Osteoblast (primary cell): ENCODE measurements at places on chromosomes 6 and 20.

DNA sequence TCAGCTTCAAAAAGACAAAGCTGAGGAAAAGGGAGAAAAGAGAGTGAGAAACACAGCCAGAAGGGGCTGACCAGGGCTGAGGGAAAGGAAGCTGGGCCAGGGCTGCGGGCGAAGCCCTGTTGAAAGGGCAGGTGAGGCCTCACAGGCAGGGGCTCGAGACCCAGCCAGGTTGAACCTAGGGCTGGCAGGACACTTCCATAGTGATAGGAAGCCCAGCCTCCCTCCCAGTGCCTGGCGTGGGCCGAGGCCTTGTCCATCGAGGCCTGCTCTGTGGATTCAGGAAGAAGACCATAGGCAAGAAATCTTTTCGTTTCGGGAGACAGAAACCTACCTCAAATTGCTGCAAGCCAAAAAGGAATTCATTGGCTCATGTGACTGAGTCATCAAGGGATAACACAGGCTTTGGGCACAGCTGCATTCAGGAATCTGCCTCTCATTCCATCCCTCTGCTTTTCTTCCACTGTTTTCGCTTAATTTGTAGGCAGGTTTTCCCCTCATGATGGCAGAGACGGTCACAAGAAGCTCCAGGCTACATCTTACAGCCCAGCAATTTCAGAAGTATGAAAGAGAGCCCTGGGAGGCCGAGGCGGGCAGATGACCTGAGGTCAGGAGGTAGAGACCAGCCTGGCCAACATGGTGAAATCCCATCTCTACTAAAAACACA lies 311.1 kb upstream of the SULF2 start:
- DNase-seq = no peak

DNA sequence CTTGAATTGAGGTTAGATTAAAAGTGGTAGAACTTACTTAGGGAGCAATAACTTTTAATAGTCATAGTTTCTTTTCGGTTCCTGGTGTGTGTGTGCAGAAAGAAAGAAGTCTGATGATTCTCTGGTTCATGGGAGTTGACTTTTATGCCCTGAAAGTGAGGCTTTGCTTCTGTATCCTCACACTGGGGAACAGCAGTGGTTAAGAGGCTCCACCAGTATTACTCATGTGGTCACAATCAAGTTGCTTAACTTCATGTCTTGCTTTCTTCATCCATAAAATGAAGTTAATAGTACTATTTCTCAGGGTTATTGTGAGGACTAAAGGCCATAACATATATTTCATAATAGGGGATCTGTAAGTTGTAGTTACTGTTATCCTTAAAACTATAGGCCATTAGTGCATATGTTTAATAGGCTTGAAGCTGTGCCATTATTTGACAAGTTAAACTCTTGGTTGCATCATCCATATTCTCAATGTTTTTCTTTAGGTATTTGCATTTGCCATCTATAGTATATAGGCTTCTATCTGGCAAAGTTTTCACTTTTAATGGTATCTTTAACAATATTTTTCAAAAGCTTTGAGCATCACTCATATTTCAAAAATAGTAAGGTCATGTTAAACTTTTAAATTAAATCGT lies 262.4 kb downstream of the PLCB1 start:
- no peak for DNase-seq

DNA sequence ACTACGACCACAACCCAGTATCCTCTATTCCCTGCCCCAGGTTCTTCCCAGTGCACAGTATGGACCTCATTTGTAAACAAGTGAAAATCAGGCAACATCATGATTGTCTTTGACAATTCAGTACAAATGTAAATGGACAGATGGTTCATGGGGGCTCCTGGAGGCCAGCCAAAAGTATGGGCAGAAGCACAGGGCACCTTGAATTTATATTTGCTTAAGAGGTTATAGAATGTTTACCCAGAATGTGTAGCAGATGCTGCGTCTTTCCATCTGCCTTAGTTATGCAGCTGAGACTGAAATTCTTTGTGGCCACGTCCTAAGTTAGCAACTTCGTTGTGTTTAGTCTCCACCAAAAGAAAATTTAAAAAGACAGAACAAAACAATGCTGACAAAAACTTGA lies 559.6 kb upstream of the NRSN1 start:
- DNase-seq = no peak

GRCh38 chr20:48647858-48648257 lies 179.9 kb downstream of the PREX1 start:
- DNase-seq = no peak

- DNase-seq = peak; percentile 92
Observed at GRCh38 chr6:73521351-73521985, 636 bp upstream of the EEF1A1 start.

DNA sequence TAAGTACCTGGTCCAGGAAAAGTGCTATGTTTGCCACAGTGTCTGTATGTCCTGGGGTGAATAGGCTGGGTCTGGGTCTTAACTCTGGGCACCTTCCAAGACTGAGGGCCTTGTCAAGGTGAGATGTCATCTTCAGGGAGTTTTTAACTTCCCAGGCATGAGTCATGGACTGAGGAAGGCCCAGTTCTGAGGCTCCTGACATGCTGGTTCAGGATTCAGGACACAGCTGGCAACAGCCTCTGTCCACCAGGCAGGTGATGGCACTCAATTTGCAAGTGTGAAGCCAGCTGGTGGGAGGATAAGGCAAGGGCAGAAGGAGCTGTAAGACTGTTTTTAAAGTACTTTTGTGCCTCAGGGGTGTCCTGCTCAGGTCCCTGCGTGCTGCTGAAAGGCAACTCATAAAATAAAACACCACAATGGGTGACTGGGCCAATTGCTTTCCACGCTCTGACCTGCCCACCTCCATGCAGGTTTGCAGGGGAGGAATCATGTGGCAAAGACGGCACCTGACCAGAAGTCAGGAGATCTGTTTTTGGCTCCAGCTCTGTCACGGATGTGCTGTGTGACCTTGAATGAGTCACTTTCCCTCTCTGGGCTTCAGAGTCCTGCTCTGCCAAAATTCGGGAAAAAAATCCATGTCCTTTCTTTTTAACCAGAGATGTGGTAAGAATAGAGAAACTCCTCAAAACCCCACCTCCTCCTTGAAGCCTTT lies 4.9 kb upstream of the PACSIN1 start:
- no peak for DNase-seq

DNA sequence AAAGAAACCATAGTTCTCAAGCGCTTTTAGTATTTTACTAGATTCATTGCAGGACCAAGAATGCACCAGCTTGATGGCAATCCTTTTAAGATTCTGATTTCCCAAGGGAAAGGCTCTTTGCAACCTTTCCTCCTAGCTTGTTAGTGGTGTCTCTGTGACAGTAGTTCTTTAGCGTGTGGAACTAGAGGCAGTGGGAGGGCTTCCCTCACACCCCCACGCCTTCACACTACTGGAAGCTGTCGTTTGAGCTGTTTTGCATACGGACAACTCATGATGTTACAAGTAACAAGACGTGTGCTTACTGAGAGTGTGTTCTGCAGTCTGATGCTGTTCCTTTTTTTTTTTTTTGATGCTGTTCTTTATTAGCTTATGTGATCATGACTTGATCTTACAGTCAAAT lies 34.1 kb downstream of the EYA4 start:
- no peak for DNase-seq

- DNase-seq = no peak
Observed at GRCh38 chr6:3557336-3557735, 100.5 kb upstream of the SLC22A23 start.

DNA sequence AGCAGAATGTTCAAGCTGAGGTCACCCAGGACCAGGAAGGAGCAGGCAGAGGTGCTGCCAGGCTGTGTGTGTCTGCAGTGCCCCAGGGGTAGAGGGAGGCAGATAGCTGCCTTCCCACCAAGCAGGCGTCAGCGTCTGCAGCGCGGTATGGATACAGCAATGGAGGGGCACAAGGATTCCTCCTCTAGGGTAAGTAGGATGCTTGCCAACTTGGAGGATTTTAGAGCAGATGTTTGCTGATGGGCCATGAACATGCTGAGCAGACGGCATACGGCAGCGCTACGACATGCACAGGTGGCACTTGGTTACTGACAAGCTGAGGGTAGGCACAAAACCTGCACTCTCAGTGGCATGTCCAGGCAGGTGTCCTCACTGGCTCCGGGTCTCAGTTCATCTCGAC lies 48.1 kb downstream of the PSMG4 start:
- peak; percentile 14 for DNase-seq

DNA sequence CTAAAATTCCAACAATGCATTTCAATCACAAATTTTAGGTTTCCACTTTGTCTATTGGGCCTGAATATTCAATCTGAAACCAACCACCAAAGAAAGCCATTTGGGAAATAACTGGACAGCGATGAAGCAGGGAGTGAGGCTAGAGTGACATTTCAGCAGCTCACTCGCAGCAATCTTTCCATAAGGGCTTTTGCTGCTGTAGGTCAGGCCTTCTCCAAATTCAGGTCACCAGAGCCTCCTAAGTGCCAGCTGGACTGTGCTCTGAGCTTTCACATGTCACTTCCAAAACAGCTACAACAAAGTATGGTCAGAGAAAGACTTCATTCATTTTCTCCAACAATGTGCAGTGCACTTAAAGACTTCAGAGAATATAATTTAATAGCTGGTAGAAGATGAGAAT lies 194.8 kb downstream of the FRK start:
- no peak for DNase-seq

DNA sequence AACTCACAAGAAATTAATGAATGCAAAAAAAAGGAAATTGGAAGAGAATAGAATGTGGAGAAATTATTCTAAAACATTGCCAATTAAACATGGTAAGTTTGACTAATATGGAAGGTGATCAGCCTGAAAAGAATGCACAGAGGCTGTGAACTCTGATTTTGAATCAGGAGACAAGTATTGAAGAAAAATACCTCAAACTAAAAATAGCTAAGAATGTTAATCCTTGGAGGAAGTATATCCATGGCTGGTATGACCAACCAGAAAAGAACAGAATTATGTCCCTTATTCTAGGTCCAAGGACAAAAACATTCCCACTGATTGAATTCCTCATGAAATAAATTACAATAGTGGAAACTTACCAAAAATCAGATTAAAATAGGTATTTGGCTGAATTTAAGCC lies 7.3 kb upstream of the RIMS1 start:
- no peak for DNase-seq

DNA sequence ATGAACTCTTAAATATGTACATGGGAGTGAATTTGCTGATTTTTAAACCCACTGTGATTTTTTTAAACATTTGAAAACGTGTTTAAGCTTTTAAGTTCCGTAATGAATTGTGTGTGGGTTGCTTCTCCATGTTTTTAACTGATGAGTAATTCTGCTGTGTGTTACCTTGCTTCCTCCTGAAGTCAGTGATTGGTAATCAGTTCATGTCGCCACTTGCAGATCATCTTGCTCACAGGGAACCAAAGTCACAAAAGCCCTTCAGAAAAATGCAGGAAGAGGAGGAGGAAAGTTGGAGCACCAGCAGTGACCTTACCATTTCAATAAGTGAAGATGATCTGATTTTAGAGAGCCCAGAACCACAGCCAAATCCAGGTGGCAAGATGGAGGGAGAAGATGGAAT lies 36.7 kb downstream of the KIZ start:
- no peak for DNase-seq

DNA sequence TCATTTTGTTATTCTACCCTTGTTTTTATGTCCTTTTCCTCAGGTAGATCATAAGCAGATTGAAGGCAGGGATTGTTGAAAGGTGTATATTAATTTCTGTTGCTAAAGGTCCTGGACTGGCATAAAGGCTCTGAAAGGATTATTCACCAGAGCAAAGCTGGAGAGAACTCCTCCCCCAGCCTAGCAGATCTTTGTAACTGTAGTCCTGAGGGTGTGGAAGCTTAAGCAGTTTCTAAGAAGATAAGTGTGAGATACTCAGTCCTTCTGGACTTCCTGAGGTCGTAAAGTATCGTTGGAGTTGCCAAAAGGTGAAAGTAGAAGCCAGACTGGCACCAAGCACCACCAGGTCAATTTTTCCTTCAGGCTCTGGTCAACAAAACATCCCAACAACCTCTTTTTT lies 24.2 kb downstream of the CGA start:
- no peak for DNase-seq

GRCh38 chr6:95318137-95318536 lies 259.2 kb upstream of the MANEA start:
- DNase-seq = no peak

DNA sequence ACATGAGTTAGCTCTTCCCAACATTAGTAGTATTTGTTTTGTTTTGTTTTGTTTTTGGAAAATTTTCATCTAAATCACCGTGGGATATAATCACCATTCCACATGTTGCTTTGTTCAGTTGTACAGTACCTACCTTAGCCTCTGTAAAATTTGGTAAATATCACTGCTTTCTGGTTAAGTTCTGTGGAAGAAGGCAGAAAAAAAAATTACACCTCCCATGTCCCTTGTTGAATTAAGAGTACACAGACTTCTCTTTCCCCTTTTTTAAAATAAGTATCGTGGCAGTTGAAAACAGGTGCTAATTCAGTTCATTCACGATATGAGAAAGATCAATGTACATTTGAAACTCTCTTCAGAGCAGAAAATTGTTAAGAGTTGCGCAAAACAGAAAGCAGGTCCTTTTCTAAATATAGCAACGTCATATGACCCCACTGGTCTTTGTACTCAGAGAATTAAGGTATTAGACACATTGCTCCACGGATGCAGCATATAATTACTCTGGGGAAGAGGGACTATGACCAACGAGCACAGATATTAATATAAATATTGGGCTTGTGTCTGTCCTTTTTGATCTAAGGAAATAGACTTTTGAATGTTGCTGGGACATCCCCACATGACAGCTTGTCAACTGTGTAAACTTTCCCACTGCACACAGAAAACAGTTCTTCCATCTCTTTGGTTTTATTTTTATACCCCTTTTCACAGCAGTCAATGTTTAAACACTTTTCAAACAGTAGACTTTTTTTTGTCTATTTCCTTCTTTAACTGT lies 58.6 kb upstream of the ZNF217 start:
- DNase-seq = no peak

- peak; percentile 37 for DNase-seq
Observed at GRCh38 chr6:84867521-84867920, 103.1 kb upstream of the TBX18 start.

DNA sequence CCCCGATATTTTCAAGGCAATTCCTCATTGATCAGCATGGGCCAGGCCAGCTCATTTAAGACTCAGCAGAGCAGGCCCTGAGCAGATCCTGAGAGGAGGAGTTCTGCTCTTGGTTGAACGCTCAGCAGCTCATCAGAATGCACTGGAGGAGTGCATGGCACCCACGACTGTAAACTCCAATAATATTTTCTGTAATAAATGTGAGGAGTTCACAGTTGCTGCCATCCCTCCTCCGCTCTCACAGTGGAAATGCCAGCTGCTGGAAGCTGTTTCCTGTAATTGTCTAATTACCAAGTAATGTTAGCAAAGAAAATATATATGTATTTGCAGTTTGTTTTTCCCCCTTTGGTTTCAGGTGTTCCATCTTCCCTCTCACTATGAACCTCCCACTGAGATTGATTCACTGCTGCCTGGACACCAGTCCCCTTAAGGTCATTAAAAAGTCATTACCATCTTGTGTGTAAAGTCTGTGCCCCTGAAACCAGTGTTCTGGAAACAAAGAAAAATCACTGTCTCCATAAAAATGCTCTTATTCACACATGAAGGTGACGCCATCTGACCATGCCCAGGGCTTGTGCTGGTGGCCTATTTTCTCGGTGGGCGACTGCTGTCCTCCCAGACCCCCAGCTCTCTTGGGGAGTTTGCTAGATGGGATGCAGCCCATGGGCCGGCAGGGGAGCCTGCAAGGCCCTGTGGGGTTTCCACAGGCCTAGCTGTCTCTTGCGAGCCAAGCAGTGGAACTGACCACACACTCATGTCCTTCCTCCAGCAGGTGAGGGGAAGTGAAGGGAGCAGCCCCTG lies 374.2 kb downstream of the ZFAND3 start:
- DNase-seq = no peak

- no peak for DNase-seq
Observed at GRCh38 chr20:16007164-16007563, 566.1 kb downstream of the KIF16B start.
